ENCODE measurements at places on chromosomes 11 and 22.

DNA sequence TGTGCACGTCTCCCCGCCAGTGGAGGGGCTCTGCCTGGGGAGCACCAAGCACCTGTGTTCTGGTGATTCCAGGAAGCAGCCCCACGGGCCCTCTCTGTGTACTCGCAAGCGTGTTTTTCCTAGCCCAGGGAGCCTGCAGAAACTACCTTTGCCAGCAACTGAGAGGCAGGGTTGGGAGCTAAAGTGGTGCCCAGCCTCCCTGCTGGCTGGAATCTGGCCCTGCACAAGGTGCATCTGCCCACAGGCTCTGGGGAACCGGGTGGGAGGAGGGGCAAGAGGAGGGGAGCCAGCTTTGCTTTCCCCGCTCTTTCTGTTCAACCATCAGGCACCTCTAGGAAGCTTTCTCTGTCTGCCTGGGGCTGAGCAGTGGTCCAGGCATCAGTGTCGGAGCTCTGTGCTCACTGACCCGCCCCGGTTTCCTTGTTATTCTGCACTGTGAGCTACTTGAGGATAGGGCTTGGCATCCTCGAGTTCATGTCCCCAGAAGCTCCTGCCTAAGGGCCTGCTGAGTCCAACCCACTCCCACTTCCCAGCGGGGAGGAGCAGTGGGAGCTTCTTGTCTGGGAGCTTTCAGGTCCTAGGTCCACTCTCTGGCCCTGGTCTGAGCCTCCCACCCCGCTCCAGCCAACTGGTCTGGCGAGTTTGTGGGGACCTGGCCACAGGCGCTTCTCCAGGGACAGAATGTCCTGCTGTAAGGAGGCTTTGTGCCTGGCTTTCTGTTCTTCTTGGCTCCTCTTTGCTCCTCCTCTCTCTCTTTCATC is 14.9 kb downstream of the DAGLA start:
- DNase-seq: no peak

GRCh38 chr22:47333625-47334024 is 571.2 kb downstream of the TBC1D22A start:
- DNase-seq: no peak

- no peak for DNase-seq
These were observed 667 bp downstream of the CD81 start for GRCh38 chr11:2377511-2378443.

DNA sequence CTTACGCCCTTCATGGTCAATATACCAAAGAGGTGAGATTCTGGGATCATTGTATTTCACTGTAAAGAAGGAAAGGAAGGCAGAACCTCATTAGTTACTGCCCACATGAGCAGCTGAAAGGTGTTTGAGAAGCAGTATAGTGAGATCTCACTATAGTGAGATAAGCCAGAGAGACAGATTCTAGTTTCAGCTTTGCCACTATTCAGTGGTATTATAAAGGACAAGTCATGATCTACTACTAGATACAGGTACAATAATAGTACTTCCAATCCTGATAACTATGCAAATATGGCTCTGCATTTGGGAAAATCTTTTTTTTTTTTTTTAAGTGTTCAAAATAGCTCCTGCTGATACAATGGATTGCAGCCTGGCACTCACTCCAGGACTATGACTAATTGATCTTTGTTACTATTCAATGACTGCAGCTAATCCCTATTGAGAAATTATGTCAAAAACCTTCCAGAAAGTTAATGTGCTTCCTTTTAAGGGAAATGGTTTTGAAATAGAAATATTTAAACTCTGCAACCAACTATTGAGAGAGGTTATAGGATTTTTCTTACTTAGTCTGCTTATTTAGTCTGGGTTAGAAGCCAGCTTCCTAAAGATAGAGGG is 8.3 kb upstream of the DLAT start:
- no peak for DNase-seq

DNA sequence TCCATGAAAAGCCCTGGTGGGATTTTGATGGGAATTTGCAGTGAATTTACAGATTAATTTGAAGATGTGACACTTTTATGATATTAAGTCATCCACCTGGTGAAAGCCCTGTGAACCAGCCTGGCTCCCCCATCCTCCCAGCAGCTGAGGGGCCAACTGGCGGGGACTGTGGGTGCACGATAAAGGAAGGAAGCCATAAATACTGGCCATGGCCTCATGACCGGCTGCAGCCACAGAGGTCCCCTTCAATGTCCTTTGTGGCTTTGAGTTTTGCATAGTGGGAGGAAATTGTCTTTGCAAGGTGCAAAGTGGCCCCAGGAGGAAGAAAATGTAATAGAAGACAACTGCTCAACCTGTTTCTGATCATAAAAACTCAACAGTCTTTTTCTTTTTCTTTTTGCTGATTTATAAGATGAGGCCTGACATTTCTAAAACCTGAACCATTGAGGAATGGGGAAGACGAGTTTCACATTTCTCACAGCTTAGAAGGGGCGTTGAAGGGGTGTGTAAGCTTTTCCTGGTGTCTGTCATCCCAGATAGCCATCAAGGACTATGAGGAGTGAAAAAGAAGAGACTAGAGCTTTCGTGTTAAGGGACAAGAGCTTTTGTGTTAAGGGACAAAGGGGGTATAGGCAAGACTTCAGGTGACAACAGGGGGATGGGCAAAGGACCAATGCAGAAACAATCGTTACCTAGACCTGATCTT is 6.3 kb upstream of the NDUFV1 start:
- DNase-seq: no peak

DNA sequence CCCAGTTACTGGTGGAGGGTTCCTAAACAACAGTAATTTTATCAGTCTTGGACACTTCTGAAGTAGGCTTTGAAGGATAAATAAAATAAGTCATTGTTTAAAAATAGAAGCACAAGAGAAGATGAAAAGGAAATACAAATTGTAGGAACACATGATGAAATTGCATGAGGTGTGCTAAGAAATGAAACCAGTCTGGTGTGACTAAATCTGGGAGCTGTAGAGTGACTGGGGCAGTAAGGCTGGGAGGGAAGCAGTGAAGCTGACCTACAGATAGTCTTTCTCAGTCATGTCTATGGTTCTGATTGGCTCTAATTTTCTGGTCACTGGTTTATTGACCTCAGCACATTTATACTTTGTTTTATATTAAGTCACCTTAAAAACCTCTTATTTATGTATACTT is 139.1 kb downstream of the SLC17A6 start:
- no peak for DNase-seq

DNA sequence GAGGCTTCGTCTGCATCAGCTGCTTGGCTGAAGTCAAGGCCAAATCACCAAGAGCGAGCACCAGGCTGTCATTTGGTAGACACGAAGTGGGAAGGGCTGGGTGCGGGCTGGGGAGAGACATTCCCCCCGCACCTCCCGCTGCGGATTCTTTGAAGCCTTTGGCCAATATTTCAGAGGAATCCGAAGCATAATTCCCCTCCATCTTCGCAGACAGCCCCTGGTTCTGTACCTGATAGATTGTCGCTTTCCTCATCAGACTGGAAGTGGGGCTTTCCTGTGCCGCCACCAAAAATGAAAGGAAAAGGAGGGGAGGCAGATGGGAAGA is 15.3 kb downstream of the BLID start:
- no peak for DNase-seq

- DNase-seq: no peak
These were observed 109.3 kb downstream of the ST3GAL4 start for GRCh38 chr11:126464796-126465195.

GRCh38 chr11:89626366-89626765 is 83.7 kb upstream of the TRIM77 start:
- DNase-seq: no peak

GRCh38 chr22:32323513-32324164 is 34.0 kb upstream of the RFPL3 start:
- no peak for DNase-seq

- DNase-seq: no peak
These were observed 28.2 kb downstream of the C2CD3 start for GRCh38 chr11:74142624-74143023.

DNA sequence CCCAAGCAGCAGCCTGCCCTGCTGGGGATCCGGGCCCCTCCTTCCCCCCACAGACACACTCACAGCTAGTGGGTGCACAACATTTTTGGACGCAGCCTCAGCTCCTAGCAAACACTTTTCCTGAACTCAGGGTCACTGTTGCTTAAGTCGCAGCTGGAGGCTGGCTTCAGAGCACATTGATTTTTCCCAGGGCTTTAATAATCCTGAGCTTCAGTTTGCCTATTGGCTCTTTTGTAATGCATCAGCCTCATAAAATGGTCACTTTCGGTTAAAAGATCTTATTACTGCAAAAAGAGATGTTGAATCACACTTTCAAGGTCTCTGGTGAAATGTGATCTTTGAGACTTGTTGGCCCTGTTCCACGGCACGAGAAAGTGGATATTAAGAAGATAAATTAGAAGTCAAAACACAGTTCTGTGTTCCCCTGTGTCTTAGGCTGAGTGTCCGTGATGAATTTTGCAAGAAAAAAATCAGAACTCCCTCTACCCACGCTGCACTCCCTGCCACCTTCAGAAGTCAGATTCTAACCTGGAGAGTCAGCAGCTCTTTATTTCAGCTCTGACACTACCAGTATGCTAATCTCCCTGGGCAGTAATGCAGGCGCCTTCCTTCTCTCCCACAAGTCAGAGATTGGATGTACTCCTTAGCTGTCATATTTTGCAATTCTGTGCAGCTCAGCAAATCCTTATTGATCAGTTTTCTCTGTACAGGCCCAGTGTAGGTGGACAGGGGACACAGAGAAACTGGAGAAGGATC is 158.2 kb upstream of the E2F8 start:
- no peak for DNase-seq

- DNase-seq: no peak
These were observed 28.3 kb downstream of the MUC2 start for GRCh38 chr11:1102996-1103395.

DNA sequence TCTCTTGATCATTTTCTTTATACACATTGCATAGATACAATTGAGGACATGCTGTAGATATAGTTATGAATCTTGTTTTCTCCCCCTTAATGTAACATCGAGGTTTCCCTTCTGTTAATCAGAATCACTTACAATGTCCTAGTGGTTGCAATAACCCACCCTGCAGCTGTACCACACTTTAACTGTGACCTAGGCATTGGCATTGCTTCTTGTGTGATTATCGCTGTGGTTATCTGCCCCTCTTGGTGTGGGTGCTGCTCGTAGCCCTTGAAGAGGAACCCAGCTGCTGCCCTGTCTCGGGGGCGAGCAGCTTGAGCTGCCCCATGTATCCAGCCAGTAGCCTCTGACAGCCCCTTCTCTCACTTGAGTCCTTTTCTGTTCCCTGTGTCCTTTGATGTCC is 1.5 kb downstream of the DGAT2 start:
- no peak for DNase-seq

DNA sequence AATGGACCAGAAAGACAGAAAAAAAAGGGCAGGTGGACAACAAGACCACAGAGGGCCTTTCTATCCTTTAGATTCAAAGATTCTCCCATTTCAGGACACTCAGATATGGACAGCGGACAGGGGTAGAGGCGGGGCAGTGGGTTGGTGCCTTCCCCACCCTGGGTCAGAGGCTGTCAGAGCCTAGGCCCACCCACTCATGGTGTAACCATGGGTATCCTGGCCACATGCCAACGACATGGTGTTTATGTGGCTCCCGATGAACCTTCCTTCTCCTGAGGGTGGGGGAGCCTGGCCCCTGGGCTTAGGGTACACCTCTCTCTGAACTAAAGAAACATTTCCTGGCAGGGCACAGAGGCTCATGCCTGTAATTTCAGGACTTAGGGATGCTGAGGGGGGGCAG is 14.3 kb upstream of the P2RY2 start:
- no peak for DNase-seq

Data from GOT3 (cell line).